ENCODE measurements at places on chromosomes 7 and 10.

GRCh38 chr7:105876964-105877601 is 684 bp upstream of the ATXN7L1 start:
- DNase-seq: no peak

- DNase-seq: no peak
Observed at GRCh38 chr10:131747791-131748190, 153.0 kb upstream of the PPP2R2D start.

GRCh38 chr10:113096128-113096996 is 146.3 kb downstream of the TCF7L2 start:
- no peak for DNase-seq

DNA sequence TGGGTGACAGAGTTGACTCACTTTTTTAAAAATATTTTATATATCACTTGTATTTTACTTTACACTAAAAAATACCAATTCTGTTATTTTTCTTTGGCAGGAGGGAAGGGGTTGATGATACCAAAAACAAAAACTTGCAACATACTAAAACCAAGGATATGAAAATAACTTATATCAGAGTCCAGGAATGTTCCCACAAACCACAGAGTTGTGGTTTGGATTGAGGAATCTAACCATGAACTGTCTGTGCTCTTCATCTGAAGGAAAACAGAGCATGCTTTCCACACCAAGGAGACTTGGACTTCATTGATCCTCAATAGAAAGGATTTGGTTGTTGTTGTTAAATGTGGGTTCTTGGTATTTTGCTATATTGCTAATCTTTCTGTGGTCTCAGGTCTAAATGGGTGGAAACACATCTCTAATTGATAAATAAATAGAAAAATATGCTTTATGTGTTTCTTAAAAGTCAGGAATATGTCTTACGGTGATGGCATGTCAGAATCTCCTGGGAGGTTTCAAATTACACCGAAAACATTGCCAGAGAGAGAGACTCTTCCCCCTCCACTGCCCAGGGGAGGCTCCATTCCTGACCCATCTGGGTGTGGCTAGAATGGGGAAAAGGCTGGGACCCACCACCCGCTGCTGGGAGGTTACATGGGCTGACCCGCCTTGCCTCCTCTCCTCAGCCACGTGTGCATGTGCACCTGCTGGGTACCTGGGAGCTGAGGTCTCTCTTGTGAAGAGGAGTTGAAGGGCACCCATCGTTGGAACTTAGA is 46.9 kb upstream of the STK17A start:
- DNase-seq: no peak

- DNase-seq: no peak
Observed at GRCh38 chr7:36284456-36285090, 105.1 kb upstream of the ANLN start.

GRCh38 chr7:114130866-114131265 is 212.1 kb upstream of the PPP1R3A start:
- DNase-seq: no peak

DNA sequence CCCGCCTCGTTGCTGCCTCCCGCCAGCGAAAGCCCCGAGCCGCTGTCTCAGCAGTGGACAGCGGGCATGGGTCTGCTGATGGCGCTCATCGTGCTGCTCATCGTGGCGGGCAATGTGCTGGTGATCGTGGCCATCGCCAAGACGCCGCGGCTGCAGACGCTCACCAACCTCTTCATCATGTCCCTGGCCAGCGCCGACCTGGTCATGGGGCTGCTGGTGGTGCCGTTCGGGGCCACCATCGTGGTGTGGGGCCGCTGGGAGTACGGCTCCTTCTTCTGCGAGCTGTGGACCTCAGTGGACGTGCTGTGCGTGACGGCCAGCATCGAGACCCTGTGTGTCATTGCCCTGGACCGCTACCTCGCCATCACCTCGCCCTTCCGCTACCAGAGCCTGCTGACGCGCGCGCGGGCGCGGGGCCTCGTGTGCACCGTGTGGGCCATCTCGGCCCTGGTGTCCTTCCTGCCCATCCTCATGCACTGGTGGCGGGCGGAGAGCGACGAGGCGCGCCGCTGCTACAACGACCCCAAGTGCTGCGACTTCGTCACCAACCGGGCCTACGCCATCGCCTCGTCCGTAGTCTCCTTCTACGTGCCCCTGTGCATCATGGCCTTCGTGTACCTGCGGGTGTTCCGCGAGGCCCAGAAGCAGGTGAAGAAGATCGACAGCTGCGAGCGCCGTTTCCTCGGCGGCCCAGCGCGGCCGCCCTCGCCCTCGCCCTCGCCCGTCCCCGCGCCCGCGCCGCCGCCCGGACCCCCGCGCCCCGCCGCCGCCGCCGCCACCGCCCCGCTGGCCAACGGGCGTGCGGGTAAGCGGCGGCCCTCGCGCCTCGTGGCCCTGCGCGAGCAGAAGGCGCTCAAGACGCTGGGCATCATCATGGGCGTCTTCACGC is 825 bp downstream of the ADRB1 start:
- no peak for DNase-seq

- DNase-seq: no peak
Observed at GRCh38 chr7:105353752-105354328, 34.9 kb downstream of the SRPK2 start.

- DNase-seq: no peak
Observed at GRCh38 chr10:11532306-11532705, 79.1 kb downstream of the USP6NL start.

DNA sequence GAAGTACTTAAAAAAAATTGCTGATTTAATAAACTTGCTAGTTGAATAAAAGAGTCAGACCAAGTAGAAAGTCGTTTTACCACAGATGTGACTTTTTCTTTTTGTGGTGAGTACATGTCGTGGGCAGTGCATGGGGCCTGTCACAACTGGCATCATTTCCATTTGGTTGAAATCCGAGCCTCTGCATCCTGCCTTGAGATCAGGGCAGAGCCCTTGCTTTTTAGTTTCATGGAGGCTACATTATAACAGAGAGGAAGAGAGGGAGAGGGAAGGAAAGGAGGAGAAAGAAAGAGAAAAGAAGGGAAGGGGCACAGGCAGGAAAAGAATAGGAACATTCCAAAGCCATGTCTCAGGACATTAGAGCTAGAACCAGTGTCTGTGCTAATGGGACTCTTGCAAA is 20.4 kb upstream of the INSYN2A start:
- no peak for DNase-seq

DNA sequence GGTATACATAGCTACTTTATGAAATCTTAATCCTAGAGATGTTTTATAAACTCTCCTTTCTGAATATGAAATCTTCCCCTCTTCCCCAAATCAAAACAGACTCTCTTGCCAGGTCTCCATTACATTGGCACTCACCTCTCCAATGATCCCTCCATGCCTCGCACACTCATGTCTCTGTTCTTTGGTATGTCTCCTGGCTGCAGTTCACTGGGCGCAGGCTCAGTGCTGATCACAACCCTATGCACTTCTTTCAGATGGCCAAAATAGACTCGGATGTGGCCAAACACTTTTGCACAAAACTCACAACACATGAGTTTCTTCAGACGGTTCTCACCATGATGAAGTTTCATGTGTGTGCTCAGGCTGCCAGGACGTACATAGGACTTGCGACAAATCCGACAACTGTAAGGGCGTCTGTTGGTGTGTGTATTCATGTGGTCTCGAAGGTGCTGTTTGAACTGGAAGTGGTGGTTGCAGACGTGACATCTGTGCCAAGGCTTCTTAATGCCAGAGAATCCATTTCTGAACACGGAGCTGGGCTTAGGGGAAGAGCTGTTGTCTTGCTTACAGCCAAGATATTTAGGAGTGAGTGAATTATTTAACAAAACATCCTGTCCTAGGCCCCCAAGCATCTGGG is 183.2 kb downstream of the ZNF438 start:
- DNase-seq: no peak

- no peak for DNase-seq
Observed at GRCh38 chr10:78059906-78060702, 26.4 kb downstream of the RPS24 start.

DNA sequence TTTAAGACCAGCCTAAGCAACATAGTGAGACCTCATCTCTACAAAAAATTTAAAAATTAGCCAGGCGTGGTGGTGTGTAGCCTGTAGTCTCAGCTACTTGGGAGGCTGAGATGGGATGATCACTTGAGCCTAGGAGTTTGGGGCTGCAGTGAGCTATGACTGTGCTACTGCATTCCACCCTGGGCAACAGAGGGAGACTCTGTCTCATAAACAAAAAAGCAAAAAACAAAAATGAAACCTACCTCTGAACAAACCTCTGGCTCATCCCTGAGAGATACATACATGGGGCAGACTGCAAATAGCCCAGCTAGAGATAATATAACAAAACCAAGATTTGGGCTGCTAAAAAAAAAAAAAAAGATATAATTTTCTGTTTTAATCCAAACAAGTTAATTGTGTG is 19.5 kb downstream of the C10orf67 start:
- DNase-seq: no peak

GRCh38 chr7:105245398-105246114 is 143.2 kb downstream of the SRPK2 start:
- DNase-seq: no peak

DNA sequence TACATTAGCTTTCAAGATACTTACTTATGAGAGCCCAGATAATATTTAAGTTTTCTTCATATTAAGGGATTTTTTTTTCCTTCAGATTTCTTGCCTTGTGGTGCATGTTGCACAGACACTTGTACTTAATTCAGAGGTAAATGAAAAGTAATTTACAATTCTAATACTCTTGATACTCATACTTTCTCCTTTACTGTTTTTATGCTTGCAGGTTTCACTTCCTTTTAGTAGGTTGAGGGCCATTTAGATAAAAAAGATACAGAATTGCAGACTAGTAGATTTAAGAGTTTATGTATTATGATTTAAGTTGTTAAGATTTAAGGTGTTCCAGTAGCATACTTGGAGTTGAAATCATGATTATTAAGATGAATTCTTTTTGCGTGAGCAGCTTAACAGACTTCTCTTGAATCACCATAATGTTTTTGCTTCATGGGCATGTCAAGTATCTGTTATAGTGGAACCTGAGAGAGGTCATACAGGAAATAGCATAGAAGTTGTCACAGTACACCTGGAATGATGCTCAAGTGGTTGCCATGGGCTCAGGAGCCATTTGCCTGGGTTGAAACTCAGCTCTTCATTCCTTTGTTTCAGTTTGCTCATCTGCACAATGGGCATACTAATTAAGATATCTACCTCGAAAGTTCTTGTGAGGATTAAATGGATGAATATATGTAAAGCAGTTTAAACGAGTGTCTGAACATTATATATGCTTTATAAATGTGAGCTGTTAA is 174.8 kb upstream of the PRPS1L1 start:
- DNase-seq: no peak

DNA sequence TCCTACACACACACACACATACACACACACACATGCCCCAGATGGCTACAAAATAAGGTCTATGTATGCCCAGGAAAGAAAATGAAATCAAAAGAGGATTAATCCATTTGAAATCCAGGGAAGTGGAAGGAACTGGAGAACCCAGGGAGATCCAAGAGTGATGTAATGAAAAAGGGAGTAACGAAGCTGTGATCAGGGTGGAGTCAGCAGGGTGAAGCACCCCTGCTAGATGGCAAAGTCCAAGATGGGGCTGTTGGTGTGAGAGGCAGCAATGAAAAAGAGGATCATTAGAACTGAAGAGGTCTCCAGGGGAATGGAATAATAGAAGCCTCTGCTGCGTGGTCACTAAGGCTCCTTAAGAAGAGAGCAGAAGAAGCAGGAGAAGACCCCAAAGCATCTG is 43.6 kb upstream of the IL6 start:
- DNase-seq: no peak

DNA sequence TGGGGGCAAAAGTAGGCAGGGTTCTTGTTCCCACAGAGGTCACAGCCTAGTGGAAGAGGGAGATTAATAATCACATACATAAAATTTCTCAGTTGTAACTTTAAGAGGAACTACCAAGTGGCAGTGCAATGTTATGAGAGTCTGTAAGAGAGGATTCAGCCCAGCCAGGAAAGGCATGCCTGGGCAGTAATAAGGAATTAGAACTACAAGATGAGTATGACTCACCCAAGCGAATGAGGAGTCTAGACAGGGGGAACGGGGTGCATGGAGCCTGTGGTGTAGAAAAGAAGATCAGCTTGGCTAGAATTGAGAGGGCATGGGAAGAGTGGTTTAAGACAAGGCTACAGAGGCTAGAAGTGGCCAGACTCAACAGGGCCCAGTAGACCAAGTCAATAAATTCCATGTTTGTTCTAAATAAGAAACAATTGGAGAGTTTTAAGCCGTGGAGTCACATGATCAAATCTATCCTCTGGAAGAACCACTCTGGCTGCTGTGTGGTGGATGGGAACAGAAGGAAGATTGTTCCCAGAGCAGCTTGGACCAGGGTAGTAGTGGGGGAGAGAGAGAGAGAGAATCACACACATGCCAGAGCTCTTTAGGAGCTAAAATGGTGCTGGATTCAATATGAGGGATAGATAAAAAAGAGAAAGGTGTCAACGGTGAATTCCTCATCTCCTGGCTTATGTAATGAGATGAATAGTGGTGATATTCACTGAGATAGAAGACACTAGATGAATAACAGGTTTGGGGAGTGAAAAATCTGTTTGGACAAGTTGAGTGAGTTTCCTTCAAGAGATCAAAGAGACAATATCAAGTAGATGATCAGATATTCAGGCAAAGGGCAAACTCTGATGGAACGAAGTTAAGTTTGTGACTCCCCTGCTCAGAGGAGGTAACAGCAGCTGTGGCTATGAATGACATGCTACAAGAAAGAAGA is 265.1 kb downstream of the FGFR2 start:
- DNase-seq: no peak

DNA sequence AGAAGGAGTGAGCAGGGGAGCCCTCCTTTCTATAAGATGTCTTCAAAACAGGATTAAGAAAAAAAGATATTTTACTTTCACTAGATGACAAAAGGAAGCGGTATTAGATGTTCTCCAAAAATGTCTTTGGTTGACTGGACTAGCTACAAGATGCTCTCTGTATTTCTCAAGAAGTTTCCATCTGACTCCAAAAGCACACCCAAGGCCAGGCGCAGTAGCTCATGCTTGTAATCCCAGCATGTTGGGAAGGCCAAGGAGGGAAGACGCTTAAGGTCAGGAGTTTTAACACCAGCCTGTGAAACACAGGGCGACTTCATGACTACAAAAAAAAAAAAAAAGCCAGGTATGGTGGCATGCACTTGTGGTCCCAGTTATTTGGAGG is 84.5 kb downstream of the PIP4K2A start:
- DNase-seq: no peak

DNA sequence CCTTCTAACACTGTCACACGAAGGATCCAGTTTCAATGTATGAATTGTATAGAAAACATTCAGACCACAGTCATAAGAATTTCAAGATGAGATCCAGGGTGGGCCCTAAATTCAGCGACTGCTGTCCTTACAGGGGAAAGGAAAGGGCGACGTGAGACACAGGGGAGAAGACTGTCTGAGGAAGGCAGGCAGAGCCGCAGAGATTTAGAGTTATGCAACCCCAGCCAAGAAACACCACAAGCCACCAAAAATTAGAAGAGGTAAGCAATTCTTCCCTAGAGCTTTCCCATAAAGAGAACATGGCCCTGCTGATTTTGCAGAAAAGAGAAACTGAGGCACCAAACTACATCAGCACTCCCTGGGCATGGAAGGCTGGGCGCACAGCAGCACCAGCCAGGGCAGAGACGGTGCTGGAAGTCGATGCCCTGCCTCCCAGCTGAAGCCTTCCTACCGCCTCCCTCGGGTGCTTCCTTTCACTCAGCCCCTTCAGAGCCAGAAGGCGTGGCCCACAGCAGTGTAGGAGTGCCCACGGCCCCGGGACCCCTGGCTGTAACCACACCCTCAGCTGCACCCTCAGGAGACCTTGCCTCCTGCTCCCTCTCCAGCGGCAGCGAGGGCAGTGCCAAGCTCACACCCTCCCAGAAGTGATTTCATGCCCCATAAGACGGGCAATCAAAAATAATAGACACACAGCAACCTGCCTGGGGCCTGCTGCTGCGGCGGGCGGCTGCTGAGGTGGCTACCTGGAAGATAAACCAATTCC is 81.0 kb upstream of the LRRC4 start:
- DNase-seq: no peak

Data from activated effector memory CD4-positive, alpha-beta T cell treated with Interleukin-2 at 50 U/mL for 16 hours (primary cell).